ENCODE measurements at places on chromosomes 2 and 18.

DNA sequence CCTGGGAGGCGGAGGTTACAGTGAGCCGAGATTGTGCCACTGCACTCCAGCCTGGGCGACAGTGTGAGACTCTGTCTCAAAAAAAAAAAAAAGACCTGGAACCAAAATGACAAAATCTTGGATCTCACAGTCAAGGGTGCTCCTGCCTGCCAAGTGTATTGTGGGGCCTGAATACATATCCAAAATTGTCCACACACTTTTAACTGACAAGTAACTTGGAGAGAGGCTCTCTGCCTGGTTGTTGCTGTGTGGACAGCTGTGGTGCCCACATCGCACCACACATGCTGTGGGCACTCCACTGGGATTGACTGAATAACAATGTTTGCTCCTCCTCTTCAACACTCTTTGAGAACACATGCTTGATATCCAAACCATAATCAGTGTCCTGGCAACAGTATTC, 117.6 kb upstream of the REV1 start:
- no peaks in the 10 kb centered on the region for H3K27me3 ChIP-seq
- no peak for DNase-seq
- no peak overlapping the region for H3K4me3 ChIP-seq
- no peak overlapping the region for H3K27ac ChIP-seq

DNA sequence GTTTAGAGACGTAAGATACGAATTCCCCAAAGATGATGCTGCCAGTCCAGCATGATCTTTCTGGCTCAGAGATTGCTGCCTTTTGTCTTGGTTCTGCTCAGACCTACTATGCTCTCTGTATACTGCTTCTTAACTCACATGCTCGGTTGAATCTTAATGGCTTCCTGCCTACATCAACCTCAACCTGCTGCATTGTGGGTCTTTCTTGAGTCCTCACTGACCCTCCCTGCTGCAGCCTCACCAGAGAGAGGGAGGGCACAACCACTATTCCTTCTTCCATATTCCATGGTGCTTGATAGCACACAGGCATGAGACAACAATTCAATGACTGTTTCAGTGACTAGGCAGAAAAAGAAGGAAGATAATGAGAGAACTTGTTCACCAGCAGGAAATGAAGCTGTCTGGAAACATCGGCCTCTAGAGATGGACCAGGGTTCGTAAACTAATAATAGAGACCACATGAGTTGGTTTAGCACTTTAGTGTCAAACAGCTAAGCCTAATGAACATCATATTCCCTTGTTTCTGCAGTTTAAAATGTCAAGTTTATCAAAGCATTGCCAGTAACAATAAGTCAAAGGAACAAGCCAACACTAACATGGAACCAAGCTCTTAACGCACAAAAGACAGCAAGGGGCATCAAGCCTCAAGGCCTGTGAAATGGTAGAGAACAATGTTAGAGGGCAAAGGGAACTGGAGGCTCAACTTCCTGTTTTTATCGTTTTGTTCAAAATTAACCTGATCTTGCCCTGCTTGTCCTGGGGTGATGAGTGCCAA, 333.9 kb downstream of the PDE11A start:
- H3K27ac ChIP-seq, result no peak overlapping the region
- H3K4me1 ChIP-seq, result no peaks in the 10 kb centered on the region
- H3K36me3 ChIP-seq, result no peaks in the 10 kb centered on the region
- DNase-seq, result no peak

DNA sequence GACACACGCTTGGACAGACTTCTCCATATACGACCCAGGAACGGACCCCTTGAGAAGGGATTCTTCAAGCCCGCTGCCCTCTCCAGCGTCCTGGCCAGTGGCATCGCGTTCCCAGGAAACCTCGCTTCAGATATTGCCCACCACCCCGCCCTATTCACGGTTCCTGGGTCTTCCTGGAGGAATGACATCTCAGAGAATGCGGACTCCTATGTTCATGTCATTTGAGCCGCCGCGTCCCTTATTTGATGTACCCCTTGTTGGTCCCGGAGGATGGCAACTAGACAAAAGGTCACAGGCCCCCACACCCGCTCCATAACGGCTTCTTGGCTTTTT, 588 bp upstream of the CCDC93 start:
- H3K4me3 ChIP-seq, result peak overlapping the region; percentile 93
- no peaks in the 10 kb centered on the region for H3K27me3 ChIP-seq

- no peaks in the 10 kb centered on the region for H3K4me1 ChIP-seq
- no peaks in the 10 kb centered on the region for H3K36me3 ChIP-seq
- no peak overlapping the region for H3K4me3 ChIP-seq
- no peaks in the 10 kb centered on the region for H3K27me3 ChIP-seq
- H3K27ac ChIP-seq, result no peak overlapping the region
- no peak for DNase-seq
Observed at GRCh38 chr2:204900910-204901309, 355.6 kb downstream of the PARD3B start.

DNA sequence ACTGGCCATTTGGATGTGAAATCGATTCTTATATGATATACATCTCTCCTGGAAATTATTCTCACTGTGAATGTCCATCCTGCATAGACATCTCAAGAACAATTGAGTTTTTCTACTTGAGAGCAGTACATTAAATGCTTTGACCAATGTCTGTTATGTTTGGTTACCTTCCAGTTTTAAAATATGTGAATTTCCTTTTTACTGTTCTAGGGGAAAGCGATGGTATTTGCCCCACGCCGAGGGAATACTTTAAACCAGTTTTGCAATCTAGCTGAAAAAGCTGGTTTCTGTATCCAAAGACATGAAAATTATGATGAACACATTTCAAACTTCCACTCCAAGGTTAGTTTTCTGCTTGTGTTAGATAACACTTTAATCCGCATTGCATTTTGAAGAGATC, 175.3 kb upstream of the SIX3 start:
- H3K4me1 ChIP-seq, result no peaks in the 10 kb centered on the region
- no peak for DNase-seq
- no peaks in the 10 kb centered on the region for H3K27me3 ChIP-seq
- no peaks in the 10 kb centered on the region for H3K36me3 ChIP-seq

DNA sequence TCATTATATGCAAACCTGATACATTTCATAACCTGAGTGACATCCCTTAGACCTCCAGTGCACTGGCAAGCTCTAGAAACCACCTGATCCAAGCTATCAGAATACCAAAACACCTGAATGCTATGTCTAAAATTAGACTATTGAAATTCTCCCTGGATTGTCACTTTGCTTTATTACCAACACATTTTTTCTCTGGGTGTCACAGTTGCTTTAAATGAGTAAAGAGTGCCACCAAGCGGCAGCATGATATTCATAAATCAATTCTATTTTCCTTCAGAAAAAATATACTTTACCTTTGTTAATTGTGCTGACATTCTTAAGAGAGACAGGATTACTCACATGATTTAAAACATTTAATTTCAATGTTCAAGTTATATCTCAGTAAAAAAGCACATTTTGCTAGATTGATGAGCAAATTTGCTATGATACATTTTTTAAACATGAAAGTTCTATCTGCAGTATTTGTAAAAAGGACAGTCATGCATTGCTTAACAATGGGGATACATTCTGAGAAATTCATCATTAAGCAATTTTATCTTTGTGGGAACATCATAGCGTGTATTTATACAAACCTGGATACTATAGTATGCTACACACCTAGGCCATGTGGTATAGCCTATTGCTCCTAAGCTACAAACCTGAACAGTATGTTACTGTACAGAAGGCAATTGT, 338.4 kb upstream of the SLC39A10 start:
- H3K27ac ChIP-seq, result no peak overlapping the region
- H3K4me1 ChIP-seq, result peaks cover 30% of the 10 kb centered on the region
- DNase-seq, result peak; percentile 80

GRCh38 chr2:76870581-76870980, 651.6 kb downstream of the LRRTM4 start:
- no peaks in the 10 kb centered on the region for H3K36me3 ChIP-seq
- H3K27me3 ChIP-seq, result no peaks in the 10 kb centered on the region
- no peak overlapping the region for H3K4me3 ChIP-seq
- no peak overlapping the region for H3K27ac ChIP-seq

- peak overlapping the region; percentile 86 for H3K4me3 ChIP-seq
- peak overlapping the region; percentile 92 for H3K27ac ChIP-seq
- peaks cover 85% of the 10 kb centered on the region for H3K4me1 ChIP-seq
- DNase-seq, result no peak
Observed at GRCh38 chr2:197307933-197308521, 2.6 kb downstream of the ANKRD44 start.
